ENCODE measurements at places on chromosomes 6 and 20. TPM values are rescaled to one million over a fixed set of nuclear protein-coding genes. Genes with fewer than 3 reads are reported as not detected.

DNA sequence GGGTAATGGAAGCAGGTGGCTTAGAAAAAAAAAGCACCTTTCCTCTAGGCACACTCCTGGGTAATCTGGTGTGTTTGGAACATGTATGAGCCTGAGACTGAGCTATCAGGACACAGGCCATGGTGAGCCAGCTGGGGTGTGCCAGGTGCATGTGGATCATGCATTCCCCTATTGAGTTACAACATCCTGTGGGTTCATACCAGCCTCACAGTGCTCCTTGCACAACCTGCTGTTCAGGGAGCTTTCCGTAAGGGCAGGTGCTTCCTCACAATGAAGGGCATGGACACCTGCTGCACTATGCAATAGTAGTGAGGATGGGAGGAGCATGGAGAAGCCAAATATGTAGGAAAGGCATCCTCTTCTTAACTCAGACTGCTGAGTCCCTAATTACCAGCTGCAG lies 197.2 kb upstream of the SUPT3H start:
- no peaks in the 10 kb centered on the region for H3K36me3 ChIP-seq
- H3K4me1 ChIP-seq: no peaks in the 10 kb centered on the region
- no peaks in the 10 kb centered on the region for H3K27me3 ChIP-seq
- H3K4me3 ChIP-seq: no peak overlapping the region
- DNase-seq: no peak

DNA sequence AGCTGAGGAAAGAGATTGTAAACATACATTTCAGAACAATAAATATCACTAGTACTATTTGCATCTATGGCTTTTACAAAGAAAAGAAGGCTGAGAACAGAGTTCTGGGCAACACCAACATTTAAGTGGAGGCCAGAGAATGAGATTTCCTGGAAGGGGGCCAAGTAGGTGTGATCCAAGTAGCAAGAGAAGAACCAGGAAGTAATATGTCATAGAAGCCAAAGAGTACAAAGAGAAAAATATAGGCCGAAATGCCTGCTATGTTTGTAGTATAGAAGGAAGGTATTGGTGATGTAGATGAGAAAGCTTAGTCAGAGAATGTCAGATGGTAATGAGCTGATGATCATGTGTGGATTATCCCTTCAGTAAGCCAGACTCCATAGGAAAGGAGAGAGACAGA lies 94.5 kb downstream of the PERP start:
- no peaks in the 10 kb centered on the region for H3K4me1 ChIP-seq
- no peaks in the 10 kb centered on the region for H3K36me3 ChIP-seq
- H3K27me3 ChIP-seq: no peaks in the 10 kb centered on the region
- no peak overlapping the region for H3K27ac ChIP-seq

- DNase-seq: no peak
- H3K4me1 ChIP-seq: no peaks in the 10 kb centered on the region
- no peak overlapping the region for H3K27ac ChIP-seq
Measured at GRCh38 chr6:110662490-110663211, 152.6 kb downstream of the CDK19 start.

GRCh38 chr6:83114164-83114563 lies 46.7 kb downstream of the DOP1A start:
- H3K27ac ChIP-seq: peak overlapping the region; percentile 50
- no peaks in the 10 kb centered on the region for H3K36me3 ChIP-seq
- no peak for DNase-seq
- peaks cover 10% of the 10 kb centered on the region for H3K4me1 ChIP-seq
- no peaks in the 10 kb centered on the region for H3K27me3 ChIP-seq
- no peak overlapping the region for H3K4me3 ChIP-seq

DNA sequence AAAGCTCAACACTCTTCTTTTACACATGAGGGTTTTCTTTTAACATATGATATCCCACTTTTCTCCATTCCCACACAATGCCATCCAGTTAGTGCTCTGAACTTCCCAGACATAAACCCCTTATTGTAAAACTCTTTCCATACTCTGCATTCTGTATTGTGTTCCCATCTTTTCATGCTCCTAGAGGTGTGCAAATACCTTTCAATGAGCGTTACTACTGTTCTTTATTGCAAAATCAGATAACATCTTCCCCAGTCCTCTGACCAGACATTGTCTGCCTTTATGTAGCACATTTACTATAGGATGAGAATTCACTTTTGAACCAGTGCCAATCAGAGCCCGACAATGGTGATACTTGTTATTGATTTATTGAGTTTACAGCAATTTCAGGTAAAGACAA lies 296.2 kb downstream of the GRIK2 start:
- no peak for DNase-seq
- H3K27me3 ChIP-seq: no peaks in the 10 kb centered on the region
- H3K36me3 ChIP-seq: no peaks in the 10 kb centered on the region
- H3K4me1 ChIP-seq: no peaks in the 10 kb centered on the region

SLC17A1 gene
- not detected for total RNA-seq

CRYBG1 gene
- total RNA-seq: 1.6 TPM

HTR1B gene
- not detected for total RNA-seq

All from psoas muscle (tissue), 8 donors.